Left cardiac atrium (tissue), 4 donors: ENCODE measurements at places on chromosomes 11 and 22. TPM values are rescaled to one million over a fixed set of nuclear protein-coding genes. Genes with fewer than 3 reads are reported as not detected.

GRCh38 chr11:11456866-11457265 is 103.8 kb upstream of the CSNK2A3 start:
- DNase-seq: no peak

GRCh38 chr11:113481672-113482071 is 6.5 kb upstream of the DRD2 start:
- DNase-seq: no peak

- no peak for DNase-seq
Measured at GRCh38 chr11:121895919-121896318, 220.1 kb downstream of the BLID start.

- no peak for DNase-seq
Measured at GRCh38 chr11:67675058-67675747, 780 bp upstream of the ALDH3B2 start.

The OR2AG1 gene
- not detected for total RNA-seq

The MEN1 gene
- 12.3 TPM for total RNA-seq
